ENCODE measurements at places on chromosomes 12 and 14.
A peak's percentile ranks its signal among the peaks of the same experiment; 100 is the strongest.

DNA sequence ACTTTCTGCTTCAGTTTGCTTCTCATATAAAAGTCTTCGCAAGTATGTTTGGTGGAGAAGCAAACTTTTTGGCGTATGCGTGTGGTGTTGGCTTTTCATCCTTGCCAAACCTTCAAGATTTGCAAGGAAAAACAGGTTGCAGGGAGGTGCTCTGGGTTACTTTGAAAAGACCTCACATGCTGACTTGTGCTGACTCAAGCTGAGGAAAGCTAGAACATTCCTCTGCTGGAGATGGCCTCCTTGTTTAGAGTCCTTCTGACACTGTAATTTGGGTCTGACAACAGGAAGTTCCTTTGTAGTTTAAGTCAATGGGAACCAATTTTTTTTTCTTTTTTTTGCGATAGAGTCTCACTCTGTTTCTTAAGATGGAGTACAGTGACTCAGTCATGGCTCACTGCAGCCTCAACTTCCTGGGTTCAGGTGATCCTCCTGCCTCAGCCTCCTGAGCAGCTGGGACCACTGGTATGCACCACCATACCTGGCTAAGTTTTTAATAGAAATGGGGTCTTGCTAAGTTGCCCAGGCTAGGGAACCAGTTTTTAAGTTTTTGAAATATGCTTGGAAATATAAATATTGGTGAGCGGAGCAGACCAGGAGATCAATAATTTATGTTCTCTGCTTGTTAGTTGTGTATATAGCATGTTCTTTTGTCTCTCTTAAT is 2.6 kb upstream of the ACACB start:
- no peak for DNase-seq

DNA sequence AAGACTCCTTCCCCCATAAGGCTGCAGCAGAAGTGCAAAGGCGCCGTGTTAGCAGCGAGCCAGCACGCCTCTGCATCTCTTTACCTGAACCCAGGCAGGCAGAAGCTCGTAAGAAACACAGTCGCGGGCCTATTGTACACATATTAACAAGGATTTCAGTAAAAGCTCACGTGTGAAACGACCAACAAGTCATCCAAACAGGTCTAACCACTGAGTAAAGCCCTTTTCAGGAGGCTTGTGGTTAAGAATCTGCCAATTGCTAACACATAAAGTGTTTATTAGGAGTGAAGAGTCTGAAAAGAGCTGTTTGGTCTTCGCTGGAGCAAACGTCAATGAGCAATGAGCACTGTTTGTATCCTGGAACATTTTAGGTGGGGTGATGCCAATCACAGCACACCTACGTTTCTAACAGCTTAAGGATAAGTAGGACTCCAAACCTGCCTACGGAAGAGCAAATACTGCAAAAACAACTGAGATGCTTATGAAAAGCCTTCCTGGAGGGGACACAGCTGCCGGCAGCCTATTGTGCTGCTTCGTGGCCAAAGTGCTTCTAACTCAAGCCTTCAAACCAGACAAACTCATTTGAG is 43.1 kb downstream of the PRKAB1 start:
- DNase-seq, result no peak

GRCh38 chr12:93520454-93520853 is 52.0 kb upstream of the SOCS2 start:
- no peak for DNase-seq

- no peak for DNase-seq
These were observed 35.3 kb downstream of the P2RX7 start for GRCh38 chr12:121167951-121168350.

- no peak for DNase-seq
These were observed 315.5 kb downstream of the RMST start for GRCh38 chr12:97778111-97778510.

- no peak for DNase-seq
These were observed 101.6 kb downstream of the NTS start for GRCh38 chr12:85975716-85976115.

DNA sequence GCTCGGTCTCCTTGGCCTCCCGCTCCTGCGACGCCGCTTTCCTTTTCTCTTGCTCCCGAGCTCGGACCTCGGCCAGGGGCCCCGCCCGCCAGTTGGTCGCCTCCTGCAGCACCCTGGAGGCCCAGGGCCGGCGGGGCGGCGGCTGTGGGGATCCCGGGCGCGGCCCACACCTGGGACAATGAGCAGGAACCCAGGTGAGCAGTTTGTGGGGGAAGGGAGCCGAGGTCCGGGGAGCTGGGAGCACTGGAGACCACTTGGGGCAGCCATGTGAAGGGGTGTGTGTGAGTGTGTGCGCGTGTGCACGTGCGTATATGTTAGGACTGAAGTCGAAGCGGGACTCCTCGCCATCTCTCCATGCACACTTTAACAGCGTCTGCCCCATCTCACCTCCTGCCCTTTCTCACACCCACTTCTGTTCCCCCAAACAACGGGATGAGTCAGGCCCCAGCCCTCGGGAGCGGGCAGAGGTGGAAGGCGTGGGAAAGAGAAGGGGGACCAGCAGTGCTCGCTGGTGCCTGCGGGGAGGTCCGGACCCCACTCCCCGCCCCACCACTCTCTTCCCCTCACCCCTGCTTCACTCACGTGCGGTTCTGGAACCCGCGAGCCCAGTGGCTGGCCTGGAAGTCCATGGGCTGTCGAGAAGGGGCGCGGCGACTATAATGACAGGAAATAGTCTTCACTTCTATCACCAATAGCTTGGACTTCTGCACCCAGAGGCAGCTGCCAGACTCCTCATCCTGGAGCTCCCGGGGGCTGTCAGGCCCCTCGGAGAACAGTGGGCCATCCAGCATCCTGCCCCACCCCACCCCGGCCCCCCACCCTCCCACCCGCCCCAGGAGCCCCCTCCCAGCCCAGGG is 450 bp downstream of the DDN start:
- no peak for DNase-seq

DNA sequence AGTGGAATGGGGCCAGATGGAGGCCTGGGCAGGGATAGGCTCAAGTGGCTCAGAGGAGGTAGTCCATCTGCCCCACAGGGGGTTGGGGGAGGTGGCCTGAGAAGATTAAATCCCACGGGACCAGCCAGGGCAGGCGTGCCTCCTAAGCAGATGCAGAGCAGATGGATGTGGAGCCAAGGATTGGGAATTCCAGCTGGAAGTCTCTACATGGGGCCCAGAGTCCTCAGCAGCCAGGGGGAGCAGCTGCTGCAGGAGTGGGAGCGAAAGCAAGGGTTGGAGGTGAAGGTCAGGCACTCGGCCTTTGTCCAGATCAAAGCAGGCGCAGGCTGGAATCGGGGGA is 42.4 kb upstream of the VRK1 start:
- no peak for DNase-seq

- DNase-seq, result no peak
These were observed 9.6 kb upstream of the ISM2 start for GRCh38 chr14:77508249-77508648.

DNA sequence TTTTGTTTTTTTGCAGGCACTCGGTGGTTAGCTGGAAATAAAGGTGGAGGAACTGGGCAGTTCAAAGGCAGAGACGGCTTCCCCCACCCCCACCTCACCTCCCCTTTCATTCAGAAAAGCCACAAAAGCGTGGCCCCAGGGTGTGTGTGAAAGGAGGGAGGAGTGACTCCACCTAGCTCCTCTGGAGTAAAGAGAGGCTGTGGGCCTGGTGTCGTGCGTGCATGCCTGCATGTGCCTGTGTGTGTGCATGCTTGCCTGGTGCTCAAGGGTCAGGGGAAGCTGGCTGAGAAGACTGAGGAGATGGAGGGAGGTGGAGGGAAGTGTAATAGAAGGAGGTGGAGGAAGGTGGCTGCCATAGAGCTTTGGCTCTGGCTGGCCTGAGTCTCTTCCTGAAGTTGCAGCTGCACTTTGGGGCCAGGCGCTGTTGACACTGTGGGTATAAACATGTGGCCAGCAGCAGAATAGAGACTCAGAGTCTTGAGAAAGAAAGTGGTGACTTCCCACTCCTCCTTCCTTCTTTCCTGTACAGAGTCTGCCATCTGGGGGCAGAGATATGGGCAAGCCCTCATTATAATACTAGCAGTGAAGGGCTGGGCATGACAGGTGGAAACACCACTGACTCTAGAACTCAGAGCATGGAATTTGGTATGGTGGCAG is 36.9 kb upstream of the SINHCAF start:
- DNase-seq, result no peak

GRCh38 chr12:52871291-52872039 is 22.7 kb upstream of the KRT78 start:
- no peak for DNase-seq

- no peak for DNase-seq
These were observed 173.9 kb downstream of the SLC15A4 start for GRCh38 chr12:128649902-128650301.

GRCh38 chr14:90850487-90850886 is 34.3 kb upstream of the TTC7B start:
- DNase-seq, result no peak

DNA sequence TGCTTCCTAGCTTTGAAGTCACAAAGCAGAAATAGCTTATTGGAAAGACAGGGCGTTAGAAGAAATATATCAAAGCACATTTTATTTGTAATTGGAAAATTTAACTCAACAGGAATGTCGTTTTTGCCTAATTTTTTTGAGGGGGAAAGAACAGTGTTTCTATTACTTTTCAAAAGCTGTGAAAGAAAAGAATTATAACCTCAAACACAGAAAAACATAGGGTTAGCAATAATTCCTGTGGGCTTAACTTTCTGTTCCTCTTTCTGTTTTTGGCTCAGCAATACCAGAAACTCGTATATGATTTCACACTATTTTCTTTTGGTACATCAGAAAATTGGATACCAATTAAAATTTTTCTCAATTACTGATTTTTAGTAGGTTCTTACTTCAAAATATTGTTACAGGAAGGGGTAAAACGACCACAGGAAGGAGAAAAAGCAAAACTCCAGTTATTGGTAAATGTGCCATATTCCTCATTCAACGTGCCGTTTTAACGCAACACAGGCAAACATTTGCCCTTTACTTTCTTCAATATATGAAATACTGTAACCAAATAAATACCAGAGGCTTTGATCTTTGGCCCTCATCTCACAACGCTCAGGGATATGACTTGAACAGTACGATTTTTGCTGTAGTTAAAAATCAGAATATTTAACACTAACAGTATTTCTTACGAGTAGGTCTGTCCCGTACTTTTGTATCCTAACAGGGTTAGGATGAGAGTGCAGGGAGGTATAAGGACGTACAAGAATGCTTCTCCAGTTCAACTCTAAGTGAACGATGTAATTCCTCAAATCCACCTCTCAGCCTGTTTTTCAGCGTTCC is 1.3 kb upstream of the RNU6-7 start:
- DNase-seq, result no peak

DNA sequence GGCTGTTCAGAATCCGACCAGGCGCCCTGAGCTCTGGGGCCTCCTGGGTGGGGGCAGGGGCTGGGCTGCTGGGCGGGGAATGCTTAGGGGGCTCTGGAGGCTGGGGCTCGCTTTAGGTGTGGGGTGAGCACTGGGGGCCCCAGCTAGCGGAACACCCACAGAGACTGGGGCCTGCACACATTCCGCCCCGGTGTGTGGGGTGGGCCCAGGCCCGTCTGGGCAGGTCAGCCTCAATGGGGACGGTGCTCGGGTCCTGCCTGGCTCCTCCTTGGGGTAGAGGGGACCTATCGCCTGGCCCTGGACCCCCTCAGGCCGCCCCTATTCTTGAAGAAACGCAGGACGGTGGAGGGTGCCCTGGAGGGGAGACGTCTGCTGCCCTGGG is 364.8 kb downstream of the TMEM121 start:
- peak; percentile 47 for DNase-seq

GRCh38 chr12:10365696-10366405 is 24.0 kb downstream of the KLRK1 start:
- DNase-seq, result no peak

DNA sequence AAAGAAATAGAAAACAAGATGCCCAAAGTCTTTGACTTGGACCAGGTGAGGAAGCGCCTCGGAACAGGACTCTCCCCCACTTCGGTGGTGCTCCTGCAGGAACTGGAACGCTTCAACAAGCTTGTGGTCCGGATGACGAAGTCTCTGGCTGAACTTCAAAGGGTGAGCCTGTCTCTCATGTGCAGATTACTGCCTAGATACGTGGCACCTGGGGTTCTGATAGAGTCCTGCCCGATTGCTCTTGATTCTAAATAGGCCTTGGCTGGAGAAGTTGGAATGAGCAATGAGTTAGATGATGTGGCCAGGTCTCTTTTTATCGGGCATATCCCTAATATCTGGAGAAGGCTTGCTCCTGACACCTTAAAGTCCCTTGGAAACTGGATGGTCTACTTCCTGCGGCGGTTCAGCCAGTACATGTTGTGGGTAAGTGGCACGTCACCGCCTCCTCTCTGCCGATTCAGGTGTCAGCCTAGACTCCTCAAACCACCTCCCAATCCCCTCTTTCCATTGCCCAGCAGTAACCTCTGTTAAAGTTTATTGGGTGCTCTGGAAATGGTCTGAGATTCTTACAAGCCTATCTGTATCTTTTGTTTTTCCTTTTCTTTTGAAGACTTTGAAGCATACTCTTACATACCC is 40.8 kb downstream of the CCDC92 start:
- no peak for DNase-seq

DNA sequence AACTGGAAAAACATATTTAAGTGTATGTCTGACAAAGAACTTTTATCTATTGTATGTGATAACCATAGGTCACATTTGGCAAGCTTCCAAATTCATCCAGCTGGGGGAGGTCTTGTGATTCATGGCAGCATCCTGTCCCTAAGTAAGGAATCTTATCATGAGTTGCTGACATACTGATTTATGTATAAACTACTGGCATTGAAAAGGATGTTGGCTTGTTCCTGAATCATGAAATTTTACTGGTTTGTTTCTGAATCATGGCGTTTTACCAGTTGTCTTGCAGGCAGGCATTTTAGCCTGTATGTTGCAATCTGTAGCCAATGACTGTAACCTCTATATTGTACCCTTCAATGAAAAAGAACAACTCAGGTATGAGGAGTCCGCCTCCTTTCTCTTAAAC is 244.8 kb downstream of the IPO8 start:
- DNase-seq, result no peak

- DNase-seq, result no peak
These were observed 330.1 kb upstream of the GARIN2 start for GRCh38 chr14:66859063-66859671.

- no peak for DNase-seq
These were observed 124.3 kb upstream of the SLC38A4 start for GRCh38 chr12:46950094-46950493.

DNA sequence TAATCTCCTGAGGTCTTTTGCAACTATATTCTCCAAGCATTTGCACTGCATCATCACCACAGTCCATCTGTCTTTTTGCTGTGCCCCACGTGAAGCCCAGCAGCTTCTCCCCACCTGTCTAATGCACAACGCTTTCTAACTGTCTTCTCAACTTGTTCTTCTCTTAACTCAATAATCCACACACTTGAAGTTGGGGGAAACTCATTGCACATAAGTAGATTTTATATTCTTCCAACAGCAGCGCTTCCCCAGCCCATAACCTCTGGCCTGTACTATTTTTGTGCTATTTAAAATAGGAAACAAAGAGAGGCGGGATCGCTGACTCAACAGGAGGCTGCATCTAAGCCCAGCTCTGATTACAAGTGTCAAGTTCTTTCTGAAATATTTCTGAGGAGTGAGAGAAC is 226.7 kb downstream of the GXYLT1 start:
- no peak for DNase-seq

All from left forelimb (tissue), 1 donor.